Stimulated activated CD4-positive, alpha-beta T cell treated with anti-CD3 and anti-CD28 coated beads, TNF-alpha, amount 100 ng/mL, for 4 hours (primary cell): ENCODE measurements at places on chromosomes 3 and 15.

DNA sequence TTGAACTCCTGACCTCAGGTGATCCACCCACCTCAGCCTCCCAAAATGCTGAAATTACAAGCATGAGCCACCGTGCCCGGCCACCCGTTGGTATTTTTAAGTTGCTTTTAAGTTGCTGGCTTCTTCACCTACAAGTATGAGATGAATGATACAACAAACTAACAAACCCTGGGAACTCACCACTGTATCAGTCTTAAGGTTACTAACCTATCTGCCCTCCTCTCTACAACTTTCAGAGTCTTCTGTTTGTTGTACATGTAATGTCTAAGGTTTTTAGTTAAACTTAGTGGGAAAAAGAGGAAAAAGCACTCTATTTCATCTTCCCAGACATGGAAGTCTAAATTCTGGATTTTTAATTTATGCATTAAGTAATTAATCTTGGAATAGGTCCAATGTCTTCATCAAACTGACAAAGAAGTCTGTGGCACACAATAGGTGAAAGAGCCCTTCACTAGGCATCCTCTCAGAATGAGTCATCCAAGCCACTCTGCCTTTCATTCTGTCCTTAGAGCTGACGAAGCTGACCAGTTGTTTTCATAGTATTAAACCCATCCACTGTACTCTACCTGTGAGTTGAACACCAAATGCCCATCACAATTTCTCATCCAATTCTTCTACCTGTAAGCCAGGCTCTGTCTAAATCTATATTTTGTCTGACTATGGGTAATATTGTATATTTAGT lies 936.1 kb downstream of the TUSC7 start:
- no peak for DNase-seq

DNA sequence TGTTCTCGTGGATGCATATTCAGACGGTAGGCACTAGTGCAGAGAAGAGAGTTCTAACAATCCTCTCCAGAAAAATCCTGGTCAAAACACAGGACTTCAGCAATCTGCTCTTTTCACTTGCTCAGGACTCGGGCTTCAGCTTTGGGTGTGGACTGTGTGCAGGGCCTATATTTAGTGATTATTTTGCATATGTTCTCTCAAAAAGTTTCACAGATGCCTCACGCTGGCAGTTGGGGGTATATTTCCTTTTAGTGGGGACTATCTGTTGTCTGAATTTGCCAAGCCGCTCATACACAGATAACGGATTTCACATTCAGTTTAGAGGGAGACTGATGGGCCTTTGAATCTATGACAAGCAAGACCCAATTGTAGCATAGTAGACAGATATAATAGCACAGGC lies 54.4 kb upstream of the LRRN1 start:
- DNase-seq: no peak

DNA sequence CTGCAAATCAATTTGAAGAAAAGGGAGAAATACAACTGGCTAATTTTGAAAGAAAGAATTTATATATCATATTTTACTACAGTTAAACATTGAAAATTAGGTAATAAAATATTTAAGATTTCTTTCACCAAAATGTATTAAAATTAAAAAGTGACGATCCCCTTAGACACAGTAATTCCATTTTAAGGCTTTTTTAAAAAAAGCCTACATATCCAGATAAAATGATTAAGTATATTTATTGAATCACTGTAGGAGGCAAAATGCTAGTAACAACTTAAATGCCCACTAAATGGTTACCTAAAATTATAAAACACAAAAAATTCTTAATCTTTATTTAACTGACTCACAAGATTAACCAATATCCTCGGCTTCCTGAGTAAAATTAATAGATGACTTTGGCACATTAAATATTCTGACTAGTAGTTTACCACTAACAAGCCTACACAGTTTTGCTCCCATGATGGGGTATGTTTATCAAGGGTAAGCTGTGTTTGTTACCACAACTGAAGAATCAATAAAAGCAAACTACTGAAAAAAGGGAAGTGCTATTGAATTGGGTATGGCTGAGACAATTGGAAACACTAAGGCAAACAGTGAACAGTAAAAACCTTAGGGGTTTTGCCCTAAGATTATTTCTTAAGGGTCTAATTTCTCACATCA lies 28.4 kb downstream of the ANKRD28 start:
- no peak for DNase-seq

DNA sequence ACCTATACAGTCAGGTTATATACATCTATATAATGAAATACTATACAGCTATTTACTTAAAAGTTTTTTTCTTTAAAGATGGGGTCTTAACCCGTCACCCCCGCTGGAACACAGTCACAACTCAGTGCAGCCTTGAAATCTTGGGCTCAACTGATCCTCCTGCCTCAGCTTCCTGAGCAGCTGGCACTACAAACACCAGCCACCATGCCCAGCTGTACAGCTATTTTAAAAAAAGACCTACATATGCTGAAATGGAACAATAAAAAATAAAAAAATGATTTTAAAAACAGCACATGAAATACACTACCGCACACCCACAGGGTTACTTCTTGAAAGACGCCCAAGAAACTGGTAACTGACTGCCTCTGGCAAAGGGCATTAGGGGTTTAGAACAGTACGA lies 3.8 kb downstream of the NCBP2 start:
- no peak for DNase-seq

GRCh38 chr3:97662762-97663161 lies 101.8 kb upstream of the ARL6 start:
- DNase-seq: no peak

DNA sequence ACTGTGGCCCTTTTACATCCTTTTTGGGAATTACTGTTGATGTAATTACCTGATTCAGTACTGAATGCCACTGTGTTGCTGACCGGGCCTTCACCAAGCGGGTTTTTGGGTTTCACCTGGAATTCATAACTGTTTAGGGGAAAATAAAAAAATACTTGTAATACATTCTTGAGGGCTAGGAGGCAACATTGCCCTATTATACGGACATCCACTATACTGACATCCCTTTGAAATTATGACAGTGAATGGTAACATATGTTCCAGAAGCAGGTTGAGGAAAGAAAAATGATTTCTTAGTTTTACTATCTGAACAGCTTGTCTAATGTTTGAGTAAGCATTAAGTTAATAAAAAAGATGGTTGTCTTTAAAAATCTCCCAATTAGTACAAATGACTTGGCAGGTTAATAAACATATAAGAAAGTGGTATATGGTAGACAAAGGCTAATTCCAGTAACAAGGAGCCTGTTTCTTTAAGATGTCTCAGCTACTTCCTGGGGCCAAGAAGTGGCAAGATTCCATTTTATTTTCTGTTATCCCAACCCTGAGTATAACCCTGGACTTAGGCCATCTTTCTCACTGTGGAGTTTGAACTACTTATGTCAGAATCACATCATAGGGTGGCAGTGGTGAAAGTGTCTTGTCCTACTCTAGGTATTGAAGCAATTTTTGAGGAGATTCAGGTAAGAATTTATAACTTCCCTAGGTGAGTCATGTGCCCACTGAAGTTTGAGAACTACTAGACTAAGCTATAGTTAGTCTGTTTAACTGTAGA lies 45.5 kb downstream of the TFG start:
- DNase-seq: no peak

GRCh38 chr3:127817406-127817841 lies 4.9 kb downstream of the MGLL start:
- DNase-seq: no peak

GRCh38 chr15:41969851-41970431 lies 2.4 kb downstream of the EHD4 start:
- DNase-seq: no peak
